ENCODE measurements at places on chromosomes 4 and X.

DNA sequence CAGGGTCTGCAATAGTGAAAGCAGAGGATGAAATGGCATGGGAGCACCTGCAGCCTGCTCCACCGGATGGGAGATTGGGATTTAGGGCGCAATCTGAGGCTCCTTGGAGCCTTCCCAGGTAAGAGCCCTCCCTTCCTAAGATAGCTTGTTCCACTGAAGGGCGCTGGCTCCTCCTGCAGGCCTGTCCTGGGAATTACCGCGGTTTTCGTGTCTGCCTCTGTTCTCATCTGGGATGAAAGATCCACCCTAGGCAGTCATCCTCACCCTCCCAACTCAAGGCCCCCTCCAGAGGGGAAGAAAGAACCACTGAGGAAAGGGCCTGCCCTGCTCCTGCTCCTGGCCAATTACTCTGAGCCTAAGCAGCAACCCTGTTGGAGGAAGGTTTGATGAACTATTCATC lies 547.5 kb downstream of the SMARCA1 start:
- no peak overlapping the region for H3K27ac ChIP-seq
- no peak overlapping the region for H3K4me3 ChIP-seq
- no peak for DNase-seq

DNA sequence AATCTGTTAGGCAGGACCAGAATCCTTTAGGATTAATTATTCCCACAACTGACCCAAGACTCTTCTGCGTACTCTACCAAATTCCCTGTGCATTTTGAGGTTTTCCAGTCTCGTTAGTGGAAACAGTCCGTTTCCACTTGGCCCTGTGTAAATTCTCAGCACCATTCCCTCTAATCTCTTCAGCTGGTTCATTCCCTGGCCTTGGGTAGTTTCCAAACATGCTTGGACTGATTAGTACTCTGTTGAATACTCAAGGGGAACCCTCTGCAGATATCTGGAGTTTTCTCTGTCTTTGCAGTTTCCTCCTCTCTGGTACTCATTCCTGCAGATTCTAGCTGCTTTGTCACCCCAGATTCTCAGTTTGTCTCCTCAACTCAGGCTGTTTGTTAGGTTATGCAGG lies 80.4 kb downstream of the ZFX start:
- DNase-seq, result no peak
- H3K36me3 ChIP-seq, result no peaks in the 10 kb centered on the region
- H3K4me3 ChIP-seq, result no peak overlapping the region
- no peaks in the 10 kb centered on the region for H3K4me1 ChIP-seq
- no peak overlapping the region for H3K27ac ChIP-seq

- H3K36me3 ChIP-seq, result no peaks in the 10 kb centered on the region
- no peak overlapping the region for H3K4me3 ChIP-seq
- H3K27me3 ChIP-seq, result no peaks in the 10 kb centered on the region
- H3K27ac ChIP-seq, result no peak overlapping the region
- H3K4me1 ChIP-seq, result no peaks in the 10 kb centered on the region
Observed at GRCh38 chr4:3440979-3441500, 728 bp upstream of the HGFAC start.

DNA sequence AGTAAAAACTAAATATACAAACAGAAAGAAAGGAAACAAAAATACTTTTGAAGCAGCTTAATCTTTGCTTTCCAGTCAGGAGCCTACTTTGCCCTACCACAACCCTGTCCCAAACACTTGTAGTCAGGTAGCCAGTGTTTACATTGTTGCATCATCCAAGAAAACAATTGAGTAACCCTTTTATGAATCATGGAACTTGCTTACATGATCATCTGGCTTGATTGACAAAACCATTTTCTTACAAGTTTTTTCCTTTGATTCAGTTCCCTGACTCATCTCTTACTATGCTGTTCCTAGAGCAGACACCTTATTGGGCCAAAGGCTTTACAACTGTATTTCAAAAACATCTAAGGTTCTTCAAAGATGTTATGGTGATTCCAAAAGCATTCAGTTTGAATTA lies 740.1 kb downstream of the KLHL13 start:
- no peak overlapping the region for H3K27ac ChIP-seq
- H3K36me3 ChIP-seq, result no peaks in the 10 kb centered on the region
- H3K4me3 ChIP-seq, result no peak overlapping the region
- DNase-seq, result no peak
- no peaks in the 10 kb centered on the region for H3K4me1 ChIP-seq

- no peaks in the 10 kb centered on the region for H3K36me3 ChIP-seq
- no peak overlapping the region for H3K27ac ChIP-seq
- no peaks in the 10 kb centered on the region for H3K27me3 ChIP-seq
- DNase-seq, result no peak
- no peak overlapping the region for H3K4me3 ChIP-seq
Observed at GRCh38 chr4:5387457-5387856, 320.9 kb downstream of the EVC2 start.

- H3K36me3 ChIP-seq, result no peaks in the 10 kb centered on the region
- no peaks in the 10 kb centered on the region for H3K4me1 ChIP-seq
- no peaks in the 10 kb centered on the region for H3K27me3 ChIP-seq
- no peak overlapping the region for H3K4me3 ChIP-seq
- no peak overlapping the region for H3K27ac ChIP-seq
Observed at GRCh38 chr4:100360211-100360610, 157.6 kb downstream of the EMCN start.

- H3K27me3 ChIP-seq, result no peaks in the 10 kb centered on the region
- DNase-seq, result no peak
- H3K27ac ChIP-seq, result no peak overlapping the region
- H3K4me3 ChIP-seq, result no peak overlapping the region
- no peaks in the 10 kb centered on the region for H3K36me3 ChIP-seq
Observed at GRCh38 chr4:104279744-104280143, 214.9 kb downstream of the CXXC4 start.

DNA sequence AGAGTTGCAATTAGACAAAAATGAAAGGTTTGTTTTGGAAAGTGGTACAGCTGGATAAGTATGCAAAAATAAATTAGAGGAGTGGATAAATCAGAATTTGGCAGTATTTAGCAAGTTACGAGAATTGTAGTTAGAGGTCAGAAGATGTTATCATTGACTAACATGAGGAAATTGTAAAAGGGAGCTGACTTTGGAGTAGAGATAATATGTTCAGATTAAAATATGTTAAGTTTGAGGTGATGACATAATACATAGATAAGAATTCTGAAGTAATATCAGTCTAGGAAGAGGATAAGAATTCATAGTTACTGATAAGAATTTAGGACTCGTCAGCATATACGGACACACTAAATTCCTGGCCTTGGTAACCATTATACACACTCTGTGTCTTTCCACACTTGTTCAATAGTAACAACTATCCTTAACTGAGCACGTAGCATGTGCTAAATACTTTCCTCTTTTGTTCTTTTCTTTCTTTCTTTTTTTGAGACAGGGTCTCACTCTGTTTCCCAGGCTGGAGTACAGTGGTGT lies 4.1 kb upstream of the EPGN start:
- no peaks in the 10 kb centered on the region for H3K27me3 ChIP-seq
- no peak overlapping the region for H3K27ac ChIP-seq
- H3K36me3 ChIP-seq, result no peaks in the 10 kb centered on the region
- DNase-seq, result no peak
- H3K4me1 ChIP-seq, result no peaks in the 10 kb centered on the region

GRCh38 chrX:48035891-48036290 lies 29.1 kb downstream of the SPACA5 start:
- no peaks in the 10 kb centered on the region for H3K36me3 ChIP-seq
- no peak overlapping the region for H3K4me3 ChIP-seq
- H3K4me1 ChIP-seq, result no peaks in the 10 kb centered on the region
- H3K27me3 ChIP-seq, result no peaks in the 10 kb centered on the region

DNA sequence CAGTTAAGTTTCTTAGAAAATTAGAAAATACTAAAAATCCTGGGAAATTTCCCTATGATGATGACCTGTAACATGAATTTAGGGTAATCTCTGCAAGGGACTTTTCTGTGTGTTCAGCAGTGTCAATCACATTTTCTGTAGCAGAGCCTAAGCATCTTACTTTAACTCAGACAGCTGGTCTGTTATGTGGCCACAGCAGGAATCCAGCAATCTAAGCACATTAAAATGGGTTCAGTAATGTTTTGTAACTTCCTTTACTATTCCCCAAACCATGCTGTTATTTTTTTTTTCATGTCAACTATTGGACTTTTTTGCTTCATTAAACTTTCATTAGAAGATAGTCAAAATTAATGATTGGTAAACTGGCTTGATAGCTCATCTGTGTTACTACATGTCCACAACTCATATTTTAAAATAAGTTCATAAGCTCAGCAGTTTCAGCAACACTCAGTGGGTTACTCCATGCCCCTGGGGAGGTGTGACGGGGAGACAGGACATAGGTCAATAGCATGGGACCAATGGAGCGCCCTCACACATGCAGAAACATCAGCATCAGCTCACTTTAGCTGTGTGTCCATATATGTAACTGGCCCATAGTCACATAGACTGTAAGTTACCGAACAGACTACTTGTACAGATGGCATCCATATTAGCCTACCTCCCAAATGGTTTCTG lies 168.0 kb upstream of the PACRGL start:
- no peak for DNase-seq
- H3K4me3 ChIP-seq, result no peak overlapping the region
- no peaks in the 10 kb centered on the region for H3K36me3 ChIP-seq

GRCh38 chr4:56220261-56220660 lies 167.0 kb downstream of the AASDH start:
- H3K27ac ChIP-seq, result no peak overlapping the region
- no peak overlapping the region for H3K4me3 ChIP-seq
- no peaks in the 10 kb centered on the region for H3K27me3 ChIP-seq
- H3K4me1 ChIP-seq, result no peaks in the 10 kb centered on the region
- no peaks in the 10 kb centered on the region for H3K36me3 ChIP-seq

DNA sequence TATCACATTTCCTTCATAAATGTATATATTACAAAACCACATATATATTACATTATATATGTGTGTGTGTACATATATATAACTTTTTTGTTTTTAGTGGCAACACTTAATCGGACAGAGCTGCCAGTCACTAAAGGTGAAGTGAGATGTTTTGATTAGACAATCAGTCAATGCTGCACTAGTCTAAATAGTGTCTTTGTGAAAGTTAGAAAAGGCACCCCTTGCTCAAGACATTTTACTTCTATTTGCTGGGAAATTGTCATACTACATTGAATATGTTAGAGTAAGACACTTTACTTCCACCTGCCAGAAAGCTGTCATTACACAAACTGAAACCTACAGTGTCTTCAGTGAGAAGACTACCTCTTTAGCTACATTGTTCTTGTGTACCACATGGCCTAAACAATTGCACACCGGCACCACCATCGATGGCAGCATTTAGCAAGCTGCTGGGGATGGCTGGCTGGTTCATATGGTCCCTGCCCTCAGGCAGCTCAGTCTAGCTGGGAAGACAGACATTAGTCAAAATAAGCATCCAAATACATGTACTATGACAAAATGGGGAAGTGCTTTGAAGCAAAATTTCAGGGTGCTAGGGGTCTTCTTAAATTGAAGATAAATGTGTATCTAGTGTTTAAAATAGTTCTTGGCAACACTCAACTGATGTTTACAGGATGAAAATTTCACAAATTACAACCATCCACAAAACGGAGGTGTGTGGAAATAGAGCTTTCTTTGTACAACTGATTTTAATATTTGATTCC lies 148.1 kb upstream of the GATB start:
- no peak overlapping the region for H3K4me3 ChIP-seq
- no peaks in the 10 kb centered on the region for H3K27me3 ChIP-seq
- no peak overlapping the region for H3K27ac ChIP-seq

- no peaks in the 10 kb centered on the region for H3K36me3 ChIP-seq
- H3K27ac ChIP-seq, result no peak overlapping the region
- no peaks in the 10 kb centered on the region for H3K27me3 ChIP-seq
- no peak overlapping the region for H3K4me3 ChIP-seq
Observed at GRCh38 chr4:168917138-168917779, 92.8 kb downstream of the CBR4 start.

Measured in effector memory CD4-positive, alpha-beta T cell (primary cell).